ENCODE measurements at places on chromosomes 3 and 15.

- no peak for DNase-seq
These were observed 23.7 kb downstream of the RORA start for GRCh38 chr15:61205346-61205921.

- DNase-seq = no peak
These were observed 109.0 kb downstream of the ADAMTS9 start for GRCh38 chr3:64578797-64579196.

DNA sequence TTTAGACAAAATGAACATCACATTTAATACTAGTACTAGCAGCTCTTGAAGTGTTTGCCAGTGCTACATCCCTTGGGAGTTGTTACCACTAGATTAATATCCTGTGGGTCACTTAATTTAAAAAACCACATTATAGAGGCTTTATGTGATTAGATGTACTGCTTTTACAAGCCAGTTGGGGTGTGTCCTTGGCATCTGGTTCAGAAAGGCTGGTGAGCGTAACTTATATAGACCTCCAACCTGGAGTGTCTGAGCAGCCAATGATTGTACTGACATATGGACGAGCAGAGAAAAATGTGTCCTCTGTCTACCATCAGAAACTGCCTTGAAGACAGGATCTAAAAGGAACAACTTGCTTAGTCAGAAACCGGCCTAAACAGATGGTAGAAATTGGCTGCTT lies 306.2 kb upstream of the ATP11B start:
- DNase-seq = no peak

DNA sequence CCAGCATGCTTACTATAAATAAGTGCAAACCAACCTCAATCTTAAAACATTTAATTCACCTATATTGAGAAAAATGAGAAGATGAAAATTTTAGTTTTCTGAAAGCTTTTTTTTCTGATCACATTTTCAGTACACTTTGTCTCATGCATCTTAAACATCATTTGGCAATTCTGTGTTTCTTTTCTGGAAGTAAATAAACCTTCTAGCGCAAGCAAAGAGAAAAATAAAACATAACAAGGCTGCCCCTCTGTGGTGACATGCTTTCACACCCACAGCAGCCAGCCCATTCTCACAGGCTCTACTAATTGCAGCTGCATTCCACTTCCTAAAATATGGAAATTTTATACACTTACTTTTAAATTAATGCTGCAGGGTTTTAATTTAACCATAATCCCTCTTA lies 90.1 kb downstream of the NEK10 start:
- no peak for DNase-seq

DNA sequence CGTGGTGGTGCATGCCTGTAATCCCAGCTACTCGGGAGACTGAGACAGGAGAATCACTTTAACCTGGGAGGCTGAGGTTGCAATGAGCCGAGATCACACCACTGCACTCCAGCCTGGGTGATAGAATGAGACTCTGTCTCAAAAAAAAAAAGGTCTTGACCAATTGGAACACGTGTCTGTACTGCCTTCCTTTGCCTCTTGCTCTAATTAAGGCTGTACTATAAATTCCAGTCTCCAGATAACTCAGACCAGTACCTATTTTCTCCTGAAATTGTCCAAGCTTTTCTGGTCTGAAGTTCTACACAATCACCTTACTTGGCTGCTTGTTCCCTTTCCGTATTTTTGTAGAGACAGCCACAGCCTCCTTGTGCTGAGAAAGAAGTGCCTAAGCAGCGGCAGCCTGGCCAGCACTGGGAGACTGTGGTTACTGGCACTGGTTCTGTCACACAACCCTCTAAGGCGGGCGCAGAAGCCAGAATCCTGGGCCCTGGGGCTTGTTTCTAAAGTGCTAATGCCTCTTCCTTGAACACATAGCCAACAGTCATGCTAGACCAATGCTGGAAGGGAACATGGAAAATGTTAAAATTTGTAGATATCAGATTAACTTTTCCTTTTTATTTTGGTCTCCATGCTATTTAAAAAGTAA lies 6.2 kb upstream of the CEP70 start:
- DNase-seq = no peak

DNA sequence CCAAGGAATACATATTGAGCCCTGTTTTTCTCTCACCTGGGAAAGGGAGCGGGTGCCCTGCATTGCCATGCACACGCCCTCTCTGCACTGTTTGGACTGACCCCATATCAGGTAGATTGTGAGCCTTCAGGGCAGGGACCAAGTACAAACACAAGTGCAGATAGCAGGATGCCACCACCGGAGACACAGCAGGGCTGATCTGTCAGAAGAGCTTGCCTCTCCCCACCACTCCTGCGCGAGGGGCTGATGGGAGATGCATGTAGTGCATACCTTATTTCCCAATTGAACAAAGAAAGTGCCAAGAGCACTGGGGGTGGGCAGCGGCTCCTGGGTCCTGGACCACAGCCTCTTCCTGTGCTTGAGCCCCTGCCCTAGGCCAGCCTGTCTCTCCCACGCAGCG lies 9.0 kb upstream of the SLCO2A1 start:
- DNase-seq = no peak

GRCh38 chr15:24862726-24863521 lies 91.9 kb upstream of the SNRPN start:
- no peak for DNase-seq

GRCh38 chr3:72185549-72186399 lies 400.8 kb upstream of the PROK2 start:
- DNase-seq = no peak

DNA sequence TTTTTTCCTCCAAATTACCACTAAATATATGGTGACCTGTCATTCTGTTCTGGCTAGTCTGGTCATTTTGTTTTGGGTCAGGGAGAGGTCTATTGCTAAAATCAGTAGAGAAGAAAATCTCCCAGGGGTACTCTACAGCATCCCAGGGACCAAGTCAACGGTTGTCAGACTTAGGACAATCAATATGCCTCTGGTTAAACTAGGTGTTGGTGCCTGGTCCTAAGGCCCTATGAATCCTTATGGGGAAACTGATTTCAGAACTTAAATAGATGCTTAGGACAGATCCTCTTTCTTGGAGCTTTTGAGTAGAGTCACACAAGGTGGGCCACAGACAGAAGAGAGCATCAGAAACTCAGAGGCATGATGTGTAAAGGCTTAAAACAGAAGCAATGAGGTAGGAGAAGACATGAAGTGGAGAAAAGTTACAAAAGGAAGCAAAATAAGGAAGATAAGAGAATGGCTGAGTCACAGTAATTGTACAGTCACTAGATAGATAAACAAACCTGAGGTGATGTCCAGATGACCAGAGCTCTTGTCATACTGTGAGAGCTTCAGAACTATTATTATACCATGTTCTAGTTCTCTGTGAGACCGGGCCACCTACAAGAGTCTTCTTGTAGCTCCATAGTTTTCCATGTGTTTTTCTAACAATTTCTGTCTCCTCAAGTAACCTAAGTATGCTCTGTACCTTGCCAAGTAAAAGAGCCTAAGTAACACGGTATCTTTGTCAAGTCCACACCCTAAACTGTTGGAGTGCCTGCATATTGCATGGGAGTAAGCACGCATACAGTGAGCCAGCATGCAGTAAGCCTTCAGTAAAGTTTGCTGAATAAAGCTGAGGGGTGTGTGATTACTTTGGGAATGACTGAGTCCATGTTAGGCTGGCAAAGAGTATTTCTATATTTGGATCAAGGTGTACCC lies 44.6 kb upstream of the LEKR1 start:
- no peak for DNase-seq

DNA sequence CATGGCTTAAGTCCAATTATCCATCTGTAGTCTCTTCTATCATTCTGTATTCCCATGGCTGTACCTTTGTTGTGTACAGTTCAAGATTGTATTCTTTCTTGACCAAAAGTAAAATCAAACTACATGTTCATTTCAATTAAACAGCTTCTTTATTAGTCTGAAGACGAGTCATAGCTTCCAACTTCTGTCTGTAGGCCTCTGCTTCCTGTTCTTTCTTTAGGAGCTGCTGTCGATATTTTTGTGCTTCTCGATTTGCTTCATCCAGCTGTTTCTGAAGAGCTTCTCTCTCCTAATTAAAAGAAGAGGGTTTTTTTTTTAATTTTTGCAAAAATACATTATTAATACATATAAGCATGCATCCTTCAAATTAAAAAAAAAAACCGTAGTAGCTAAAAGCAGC lies 13.0 kb upstream of the HDC start:
- no peak for DNase-seq

- no peak for DNase-seq
These were observed 3.4 kb downstream of the PLXNB1 start for GRCh38 chr3:48426401-48426909.

GRCh38 chr3:185648396-185648795 lies 62.3 kb downstream of the SENP2 start:
- DNase-seq = no peak

GRCh38 chr15:98505611-98506031 lies 142.7 kb upstream of the IGF1R start:
- DNase-seq = no peak

- no peak for DNase-seq
These were observed 48.9 kb upstream of the NAALADL2 start for GRCh38 chr3:174810254-174810653.

DNA sequence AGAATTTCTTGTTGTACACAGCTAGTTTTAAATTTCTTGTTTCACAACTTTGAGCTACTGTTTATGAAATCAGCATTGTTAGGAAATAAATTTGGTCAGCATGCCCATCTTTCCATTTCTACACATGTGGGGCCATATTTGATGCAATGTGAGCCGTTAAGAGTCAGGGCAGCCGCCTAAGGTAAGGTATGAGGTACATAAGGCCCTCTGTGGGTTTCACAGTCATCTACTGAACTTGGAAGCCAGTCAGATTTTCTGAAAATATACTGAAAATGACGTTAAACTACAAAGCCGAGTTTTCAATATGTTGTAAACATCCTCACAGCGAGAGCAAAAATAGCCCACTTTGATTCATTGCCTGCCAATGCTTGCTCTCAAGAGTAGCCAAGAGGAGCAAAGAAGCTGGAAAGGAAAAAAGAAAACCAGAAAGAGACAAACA lies 94.7 kb upstream of the PDZRN3 start:
- DNase-seq = no peak

- no peak for DNase-seq
These were observed at the start of gene CORO2B for GRCh38 chr15:68578980-68579935. Gene CORO2B, plus strand, starts transcription at chr15:68578993. Its CDS starts 270 bp downstream, at chr15:68579263.

DNA sequence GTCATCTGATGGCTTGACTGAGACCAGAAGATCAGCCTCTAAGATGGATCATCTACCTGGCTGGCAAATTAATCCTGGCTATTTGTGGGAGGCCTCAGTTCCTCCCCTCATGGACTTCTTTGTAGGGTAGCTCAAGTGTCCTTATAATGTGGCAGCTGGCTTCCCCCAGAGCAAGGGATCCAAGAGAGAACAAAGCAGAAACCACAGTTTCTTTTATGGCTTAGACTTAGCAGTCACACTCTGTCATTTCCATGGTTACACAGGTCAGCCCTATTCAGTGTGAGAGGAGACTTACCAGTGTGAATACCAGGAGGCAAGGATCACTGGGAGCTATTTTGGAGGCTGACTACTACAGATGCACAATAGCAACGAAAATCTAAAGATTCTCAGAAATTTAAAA lies 15.3 kb upstream of the ARL14 start:
- no peak for DNase-seq

GRCh38 chr3:105869861-105870755 lies 1.3 kb upstream of the CBLB start:
- DNase-seq = no peak

DNA sequence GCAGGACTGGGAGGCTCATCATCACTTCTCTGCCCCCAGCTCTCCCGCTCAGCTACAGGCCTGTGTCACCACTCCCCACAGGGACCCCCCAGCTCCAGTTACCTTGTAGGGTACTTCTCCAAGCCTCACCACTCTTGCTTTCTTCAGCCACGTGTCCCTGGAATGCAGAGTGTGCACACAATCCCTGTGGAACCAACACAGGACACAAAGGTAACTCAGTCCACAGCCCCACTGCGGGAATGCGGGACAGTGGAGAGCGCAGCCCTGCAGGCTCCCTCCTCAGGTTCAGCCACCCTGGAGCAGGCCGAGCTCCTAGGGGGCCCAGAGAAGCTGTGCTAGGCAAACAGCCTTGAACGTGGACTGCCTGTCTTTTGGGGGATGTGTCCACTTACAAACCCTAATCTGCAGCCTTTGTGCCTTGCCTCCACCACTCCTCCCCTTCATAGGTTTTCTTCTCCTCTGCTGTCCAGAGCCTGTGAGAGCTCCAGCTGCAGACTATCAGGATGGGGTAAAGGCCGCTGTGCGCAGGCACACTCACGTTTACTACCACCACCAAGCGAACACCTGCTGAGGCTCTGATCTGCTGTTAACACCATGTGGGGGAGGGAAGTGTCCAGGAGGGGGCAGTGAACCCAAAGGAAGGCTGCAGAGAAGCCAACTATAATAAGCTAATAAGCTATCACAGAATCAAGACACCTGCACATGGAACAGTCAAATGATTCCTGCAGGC lies 26.0 kb downstream of the XPC start:
- no peak for DNase-seq

GRCh38 chr15:38576837-38577236 lies 12.2 kb upstream of the RASGRP1 start:
- no peak for DNase-seq

- DNase-seq = no peak
These were observed 74.4 kb downstream of the AAGAB start for GRCh38 chr15:67180035-67180434.

- DNase-seq = no peak
These were observed 226.7 kb upstream of the ALCAM start for GRCh38 chr3:105139881-105140560.

DNA sequence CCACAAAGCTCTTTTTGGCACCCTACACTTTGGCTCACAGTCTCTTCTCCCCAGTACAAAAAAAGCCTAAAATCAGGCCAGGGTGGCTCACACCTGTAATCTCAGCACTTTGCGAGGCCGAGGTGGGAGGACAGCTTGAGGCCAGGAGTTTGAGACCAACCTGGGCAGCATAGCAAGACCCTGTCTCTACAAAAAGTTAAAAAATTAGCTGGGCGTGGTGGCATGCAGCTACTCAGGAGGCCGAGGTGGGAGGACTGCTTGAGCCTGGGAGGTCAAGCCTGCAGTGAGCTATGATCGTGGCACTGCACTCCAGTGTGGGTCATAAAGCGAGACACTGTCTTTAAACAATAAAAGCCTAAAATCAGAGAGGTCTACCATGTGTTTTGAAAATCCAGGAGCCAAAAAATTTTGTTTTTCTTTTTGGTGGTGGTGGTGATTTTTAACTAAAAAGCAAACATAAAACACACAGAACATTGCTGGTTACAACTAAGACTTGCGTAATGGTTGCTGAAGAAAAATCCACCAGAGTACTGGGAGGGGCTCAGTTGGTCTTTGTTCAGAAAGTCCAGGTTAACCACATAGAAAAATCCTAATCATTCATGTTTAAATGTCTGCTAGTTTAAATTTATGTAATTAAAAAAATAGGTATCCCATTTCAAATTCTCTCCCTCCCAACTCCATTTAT lies 1.6 kb upstream of the MAN2C1 start:
- no peak for DNase-seq

- no peak for DNase-seq
These were observed 36.7 kb downstream of the SLC9A9 start for GRCh38 chr3:143811602-143812001.

DNA sequence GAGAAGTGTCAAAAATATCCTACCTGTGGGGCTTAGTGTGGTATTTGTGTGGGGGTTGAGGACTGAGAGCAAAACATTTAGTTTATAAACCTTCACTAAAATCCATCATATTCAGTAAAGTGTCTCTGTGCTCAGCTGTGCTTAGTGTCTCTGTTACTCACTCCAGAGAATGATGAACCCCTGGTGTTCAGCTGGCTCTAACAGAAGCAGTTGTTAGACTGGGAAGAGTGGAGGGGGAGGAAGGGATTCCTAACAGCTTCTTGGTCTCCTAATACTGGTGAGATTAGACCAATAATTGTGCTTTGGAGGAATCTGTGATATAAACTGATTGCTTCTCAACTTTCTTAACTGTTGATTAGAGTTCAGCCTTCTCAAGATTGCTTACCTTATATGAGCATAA lies 1123.5 kb downstream of the ROBO2 start:
- no peak for DNase-seq
